H1 (cell line): ENCODE measurements at places on chromosomes 4 and X. TPM values are rescaled to one million over a fixed set of nuclear protein-coding genes. Genes with fewer than 3 reads are reported as not detected.

GRCh38 chr4:40730091-40730679 lies 19.6 kb upstream of the NSUN7 start:
- DNase-seq: no peak

DNA sequence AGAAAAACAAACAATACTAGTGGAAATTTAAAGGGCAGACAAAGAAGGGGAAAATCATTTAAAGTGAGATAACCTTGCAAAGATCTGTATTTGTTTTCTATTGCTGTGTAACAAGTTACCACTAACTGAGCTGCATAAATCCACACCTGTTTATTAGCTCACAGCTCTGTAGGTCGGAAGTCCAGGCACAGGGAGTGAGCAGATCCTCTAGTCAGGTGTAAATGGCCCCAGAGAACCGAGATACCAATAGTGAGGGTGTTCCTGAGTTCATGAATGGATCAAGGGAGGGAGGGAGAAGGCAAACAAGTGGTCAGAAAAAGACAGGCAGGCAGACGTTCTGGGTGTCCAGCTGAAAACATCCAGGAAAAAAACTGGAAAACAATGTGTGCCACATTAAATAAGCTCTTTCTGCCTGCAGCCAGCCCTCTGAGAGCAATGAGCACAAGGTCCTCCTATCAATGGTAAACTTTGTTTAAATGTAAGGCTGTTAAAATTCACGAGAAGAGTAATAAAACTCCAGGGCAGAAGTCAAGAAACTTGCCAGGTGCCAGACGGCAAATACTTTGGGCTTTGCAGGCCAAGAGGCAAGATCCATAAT lies 25.0 kb downstream of the ADGRA3 start:
- DNase-seq: no peak

Gene NHS
- 6.6 and 6.7 TPM in 2 replicates for total RNA-seq

Gene UCP1
- 0.20 and 0.29 TPM in 2 replicates for total RNA-seq

GRCh38 chrX:14051416-14051815 lies 21.7 kb upstream of the GEMIN8 start:
- DNase-seq: no peak

- no peak for DNase-seq
Measured at GRCh38 chr4:11824566-11824965, 395.9 kb upstream of the HS3ST1 start.

- DNase-seq: no peak
Measured at GRCh38 chr4:26311633-26312032, 9.2 kb upstream of the RBPJ start.

Gene ZRSR2
- 6.9 and 7.6 TPM in 2 replicates for total RNA-seq

- DNase-seq: no peak
Measured at GRCh38 chr4:15706646-15707362, 3.9 kb downstream of the BST1 start.

- DNase-seq: no peak
Measured at GRCh38 chr4:136002316-136002715, 1530.0 kb downstream of the PCDH18 start.

DNA sequence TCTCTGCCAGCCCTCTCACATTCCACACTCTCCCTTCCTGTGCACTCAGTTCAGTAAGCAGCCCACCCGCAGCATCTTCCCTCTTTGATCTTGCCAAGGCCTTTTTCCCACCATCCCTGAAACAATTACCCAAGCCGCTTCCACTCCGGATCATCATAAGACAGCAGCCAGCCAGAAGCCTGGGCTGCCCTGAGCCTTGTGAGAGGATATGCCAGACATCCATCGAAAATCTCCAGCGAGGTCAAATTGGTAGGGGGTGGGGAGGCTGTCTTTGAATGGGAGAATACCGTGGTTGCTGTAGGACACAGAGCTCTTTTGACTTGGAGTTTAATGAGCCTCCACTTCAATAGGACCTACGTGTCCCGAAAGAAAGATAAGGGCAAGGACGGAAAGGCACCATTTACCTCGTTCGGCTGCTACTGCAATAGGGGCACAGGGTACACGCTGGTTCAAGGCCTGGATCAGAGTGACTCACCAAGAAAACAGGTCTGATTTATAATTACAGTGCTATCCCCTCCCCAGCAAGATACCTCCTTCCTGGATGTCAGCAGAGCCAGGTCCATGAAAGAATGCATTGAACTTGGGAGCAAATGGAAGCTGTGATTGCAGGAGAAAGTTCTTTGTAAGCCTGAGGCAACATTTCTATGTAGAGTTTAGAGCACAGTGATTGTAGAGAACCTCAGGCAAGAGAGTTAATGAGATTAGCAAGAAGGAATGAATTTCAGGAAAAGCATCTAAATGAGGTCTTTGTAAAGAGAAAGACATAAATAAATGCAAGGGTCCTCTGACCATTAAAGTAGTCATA lies 39.5 kb downstream of the AMOT start:
- DNase-seq: no peak

- no peak for DNase-seq
Measured at GRCh38 chrX:106948641-106949040, 28.4 kb downstream of the CLDN2 start.

GRCh38 chrX:107678957-107679740 lies 50.8 kb downstream of the PRPS1 start:
- no peak for DNase-seq

GRCh38 chr4:20326460-20326859 lies 74.8 kb downstream of the SLIT2 start:
- DNase-seq: no peak

GRCh38 chr4:84389406-84389805 lies 109.7 kb downstream of the NKX6-1 start:
- no peak for DNase-seq

GRCh38 chr4:45155081-45155777 lies 428.9 kb upstream of the GNPDA2 start:
- no peak for DNase-seq

DNA sequence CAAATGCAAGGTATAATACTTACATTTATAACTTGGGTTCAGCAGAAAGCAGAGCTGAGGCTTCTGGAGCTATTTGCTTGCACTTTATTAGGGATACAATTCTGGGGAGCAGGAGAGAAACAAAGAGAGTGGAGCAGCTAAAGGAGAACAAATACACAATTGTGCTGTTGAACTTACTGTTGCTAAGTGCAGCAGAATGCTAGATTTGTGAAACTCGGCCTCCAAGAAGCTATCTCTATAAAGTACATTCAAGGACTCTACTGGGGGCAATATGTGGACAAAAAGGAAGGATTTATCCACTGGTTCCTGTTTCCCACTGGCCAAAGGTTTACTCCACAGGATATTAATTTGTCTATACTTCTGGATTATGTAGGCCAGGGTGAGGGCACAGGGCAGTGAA lies 86.8 kb downstream of the PPP1R2C start:
- DNase-seq: no peak

Gene NFXL1
- 27.7 and 29.5 TPM in 2 replicates for total RNA-seq

DNA sequence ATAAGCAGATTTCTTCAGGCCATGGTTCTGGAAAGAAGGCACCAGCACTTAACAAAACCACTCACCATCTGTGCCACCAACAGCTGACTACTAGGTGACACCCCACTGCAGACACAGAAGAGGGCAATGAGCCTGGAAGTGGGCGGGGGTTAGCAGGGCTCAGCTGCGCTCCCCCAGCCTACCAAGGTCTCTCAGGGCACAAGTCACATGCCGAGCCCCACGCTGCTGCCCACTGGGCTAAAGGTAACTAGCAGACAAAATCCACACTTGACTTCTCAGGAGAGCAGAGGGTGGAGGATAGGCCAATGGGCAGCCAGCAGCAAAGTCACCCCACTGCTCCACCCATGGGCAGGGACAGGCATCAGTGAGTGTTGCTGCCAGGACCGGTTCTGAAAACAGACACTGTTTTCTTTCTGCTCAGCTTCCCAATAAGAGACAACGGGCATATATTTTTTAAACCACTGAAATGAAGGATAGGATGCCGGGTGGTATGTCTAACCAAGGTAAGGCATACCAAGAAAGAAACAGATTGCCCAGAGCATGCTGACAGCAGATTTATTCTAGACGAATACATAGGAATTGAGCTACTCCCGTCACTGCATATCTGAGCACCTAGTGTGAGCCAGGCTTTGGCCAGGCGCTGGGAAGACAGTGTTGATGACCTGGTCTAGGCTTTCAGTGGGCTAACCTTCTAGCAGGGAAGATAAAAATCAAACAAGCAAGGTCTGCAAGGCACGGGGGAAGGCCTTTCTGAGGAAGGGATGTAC lies 20.1 kb downstream of the ACSL1 start:
- DNase-seq: no peak

DNA sequence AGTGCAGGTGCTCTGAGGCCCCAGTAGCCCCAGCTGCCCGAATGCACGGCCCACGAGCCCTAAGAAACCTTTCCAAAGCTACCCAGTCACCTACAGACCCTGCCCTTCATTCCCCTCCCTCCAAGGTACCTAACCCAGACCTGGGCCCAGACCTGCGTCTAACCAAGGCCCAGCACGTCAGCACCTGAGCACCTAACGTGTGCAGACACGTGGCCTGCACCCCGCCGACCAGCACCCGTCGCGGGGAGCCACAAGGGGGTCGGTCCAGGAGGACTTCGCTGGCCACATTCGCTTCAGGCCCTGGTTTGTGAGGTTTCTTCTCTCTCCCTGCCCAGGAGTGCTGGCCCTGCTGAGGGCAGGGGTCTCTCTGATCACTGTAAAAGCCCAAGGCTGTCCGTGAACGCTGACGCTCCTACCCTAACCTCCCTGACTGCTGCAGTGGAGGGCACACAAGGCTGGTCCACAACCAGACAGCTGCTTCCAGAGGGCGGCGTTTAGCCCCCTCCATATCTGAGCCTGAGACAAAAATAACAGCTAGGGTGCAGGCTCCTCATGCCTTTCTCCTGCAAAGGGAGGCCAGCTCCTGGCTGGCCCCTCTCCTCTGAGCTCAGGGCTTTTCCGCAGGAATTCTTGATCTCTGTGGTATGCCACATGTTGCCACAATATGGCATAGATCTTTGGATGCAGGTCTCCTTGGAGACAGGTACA lies 31.8 kb downstream of the WDR1 start:
- no peak for DNase-seq

Gene FRMPD4
- 0.27 and 0.37 TPM in 2 replicates for total RNA-seq

Gene ZNF280C
- total RNA-seq: 13.4 and 14.4 TPM in 2 replicates

DNA sequence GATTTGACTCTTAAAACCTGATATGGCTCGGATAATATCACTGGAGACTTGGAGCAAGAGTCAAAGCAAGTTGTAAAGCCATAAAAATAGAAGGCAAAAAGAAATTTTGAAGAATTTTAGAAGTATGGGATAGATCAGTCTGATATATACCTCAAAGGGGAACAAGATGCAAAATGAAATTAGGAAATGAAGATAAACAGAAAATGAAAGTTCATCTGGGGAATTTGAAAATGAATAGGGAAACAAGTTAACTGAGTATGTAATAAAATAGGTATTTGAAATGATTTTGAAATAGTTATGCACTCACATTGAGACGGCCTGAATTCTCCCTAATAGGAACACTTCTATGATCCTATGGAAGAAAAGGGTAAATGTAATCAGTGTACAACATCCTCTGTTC lies 5.7 kb downstream of the CYP2U1 start:
- DNase-seq: no peak

GRCh38 chrX:98207947-98208346 lies 1324.2 kb downstream of the RPA4 start:
- DNase-seq: no peak

DNA sequence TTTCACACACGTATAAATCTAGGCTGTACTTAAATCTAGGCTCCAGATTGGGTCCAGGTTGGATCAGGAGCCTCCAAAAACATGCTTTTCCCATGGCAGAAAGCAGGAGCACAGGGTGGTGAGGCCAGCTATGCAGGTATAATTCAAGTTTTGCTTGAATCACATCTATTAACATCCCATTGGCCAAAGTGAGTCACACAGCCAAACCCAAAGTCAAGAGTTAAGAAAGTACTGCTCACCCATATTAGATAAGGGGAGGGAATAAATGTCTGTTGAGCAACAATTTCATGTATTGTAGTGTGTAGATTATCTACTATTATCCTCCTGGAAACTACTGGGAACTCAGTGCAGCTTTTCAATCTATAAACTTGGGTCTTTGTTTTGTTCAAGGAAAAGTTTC lies 12.8 kb downstream of the SUPT20HL2 start:
- DNase-seq: no peak

DNA sequence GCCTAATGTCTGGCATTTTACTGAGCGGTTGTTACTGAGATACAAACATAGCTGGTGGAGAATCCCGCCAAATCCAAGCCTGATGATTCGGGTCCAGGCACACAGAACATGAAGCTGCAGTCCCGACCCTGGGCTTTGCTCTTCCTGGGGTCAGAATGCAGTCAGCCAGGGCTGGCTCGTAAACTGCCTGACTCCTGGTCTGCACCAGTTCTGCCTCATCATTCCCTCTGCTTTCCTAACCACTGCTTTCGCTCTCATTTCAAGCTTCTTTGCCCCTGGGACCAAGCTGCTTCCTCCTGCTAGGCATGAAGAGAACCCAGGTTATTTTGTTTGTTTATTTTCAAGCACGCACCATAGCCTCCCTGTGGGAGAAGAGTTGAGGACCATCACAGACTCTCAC lies 39.3 kb downstream of the GATB start:
- DNase-seq: no peak

DNA sequence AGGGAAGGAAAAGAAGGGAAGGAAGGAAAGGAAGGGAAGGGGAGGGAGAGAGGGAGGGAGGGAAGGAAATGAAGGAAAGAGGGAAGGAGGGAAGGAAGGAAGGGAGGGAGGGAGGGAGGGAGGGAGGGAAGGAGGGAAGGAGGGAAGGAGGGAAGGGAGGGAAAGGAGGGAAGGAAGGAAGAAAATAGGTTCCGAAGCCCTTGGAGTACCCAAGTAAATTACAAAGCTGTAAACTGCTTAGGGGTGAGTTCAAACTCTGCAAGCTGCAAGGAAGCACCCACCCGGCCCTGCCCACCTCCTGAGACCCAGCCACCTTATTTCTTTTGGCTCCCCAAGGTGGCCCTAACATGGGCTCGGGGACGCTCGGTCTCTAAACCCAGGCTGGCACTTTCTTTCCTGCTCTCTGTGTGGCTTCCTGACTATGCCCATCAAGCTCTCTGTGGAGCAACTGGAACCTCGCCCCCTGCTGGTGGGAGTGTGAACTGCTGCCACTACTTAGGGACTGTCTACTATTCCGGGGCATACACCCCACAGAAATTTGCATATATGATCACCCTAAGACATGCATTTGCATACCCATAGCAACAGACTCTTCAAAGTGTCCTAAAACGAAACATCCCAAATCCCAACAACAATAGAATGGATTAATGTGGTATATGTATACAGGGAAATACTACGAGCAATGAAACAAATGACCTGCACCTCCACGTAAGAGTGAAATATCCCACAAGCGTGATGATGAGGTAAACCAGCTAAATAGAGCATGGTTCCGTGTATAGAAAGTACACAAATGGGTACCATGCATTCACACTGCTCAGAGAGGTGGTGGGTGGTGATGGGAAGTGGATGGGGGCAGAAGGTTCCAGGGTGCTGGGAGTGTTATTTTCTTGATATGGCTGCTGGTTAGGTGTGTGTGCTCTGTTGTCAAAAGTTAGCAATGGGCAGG lies 151.7 kb upstream of the TBL1X start:
- DNase-seq: no peak

- no peak for DNase-seq
Measured at GRCh38 chr4:130154901-130155300, 1058.9 kb downstream of the C4orf33 start.

Gene PTTG2
- not detected in 2 replicates for total RNA-seq

- no peak for DNase-seq
Measured at GRCh38 chrX:119488749-119489148, 20.5 kb downstream of the SLC25A5 start.

GRCh38 chr4:87019898-87020297 lies 85.1 kb downstream of the AFF1 start:
- no peak for DNase-seq

Gene TCEAL5
- 6.6 and 7.2 TPM in 2 replicates for total RNA-seq

- no peak for DNase-seq
Measured at GRCh38 chr4:15676899-15677298, 4.7 kb upstream of the FAM200B start.

Gene TIMM8A
- total RNA-seq: 38.0 and 38.1 TPM in 2 replicates

GRCh38 chr4:110132816-110133719 lies 65.3 kb downstream of the ELOVL6 start:
- no peak for DNase-seq
